ENCODE measurements at places on chromosomes 1 and 21. TPM values are rescaled to one million over a fixed set of nuclear protein-coding genes. Genes with fewer than 3 reads are reported as not detected.

Gene AIRE
- polyA plus RNA-seq = 0.11 TPM

- no peak for DNase-seq
These were observed 244.3 kb upstream of the TMEM51 start for GRCh38 chr1:14909273-14909672.

Gene PCP4L1
- 0.43 TPM for polyA plus RNA-seq

Gene MECR
- polyA plus RNA-seq = 22.2 TPM

All from muscle of back (tissue), 13 donors.